ENCODE measurements at places on chromosomes 2 and 18. TPM values are rescaled to one million over a fixed set of nuclear protein-coding genes. Genes with fewer than 3 reads are reported as not detected.

- DNase-seq: no peak
Observed at GRCh38 chr2:227473806-227474205, 1.9 kb downstream of the AGFG1 start.

- no peak for DNase-seq
Observed at GRCh38 chr2:126880324-126880723, 18.4 kb upstream of the TEX51 start.

DNA sequence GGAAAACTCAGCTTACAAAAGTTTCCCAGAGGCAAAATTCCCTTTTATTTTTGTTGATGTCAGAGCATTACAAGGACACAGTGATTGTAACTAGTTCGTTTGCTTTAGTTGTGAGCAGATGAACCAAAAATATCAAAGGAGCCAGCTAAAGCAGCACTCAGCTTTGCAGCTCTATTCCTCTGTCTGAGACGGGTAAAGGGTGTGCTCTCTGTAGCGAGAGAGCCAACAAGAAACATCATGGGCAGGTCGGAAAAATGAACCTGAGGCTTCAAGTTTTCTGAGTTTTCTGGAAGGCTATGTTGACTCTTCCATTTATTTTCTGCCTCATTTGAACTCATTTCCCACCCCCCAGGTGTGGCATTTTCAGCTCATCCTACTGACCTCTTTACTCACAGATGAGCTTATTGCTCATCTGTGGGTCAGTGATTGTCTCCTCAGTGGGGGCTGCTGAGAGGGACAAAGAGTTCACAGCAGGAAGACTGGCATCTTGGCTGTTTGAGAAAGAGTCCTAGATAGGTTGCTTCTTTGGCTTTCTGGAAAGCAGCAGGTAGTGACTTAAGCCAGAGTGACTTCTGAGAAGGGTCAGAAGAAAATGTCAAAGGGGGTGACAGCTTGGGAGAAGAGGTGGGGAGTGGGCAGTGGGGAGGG, 66.6 kb upstream of the EPC2 start:
- DNase-seq: no peak

- no peak for DNase-seq
Observed at GRCh38 chr2:238872026-238872425, 24.1 kb downstream of the TWIST2 start.

CENPA gene
- 34.5 TPM for total RNA-seq

DNA sequence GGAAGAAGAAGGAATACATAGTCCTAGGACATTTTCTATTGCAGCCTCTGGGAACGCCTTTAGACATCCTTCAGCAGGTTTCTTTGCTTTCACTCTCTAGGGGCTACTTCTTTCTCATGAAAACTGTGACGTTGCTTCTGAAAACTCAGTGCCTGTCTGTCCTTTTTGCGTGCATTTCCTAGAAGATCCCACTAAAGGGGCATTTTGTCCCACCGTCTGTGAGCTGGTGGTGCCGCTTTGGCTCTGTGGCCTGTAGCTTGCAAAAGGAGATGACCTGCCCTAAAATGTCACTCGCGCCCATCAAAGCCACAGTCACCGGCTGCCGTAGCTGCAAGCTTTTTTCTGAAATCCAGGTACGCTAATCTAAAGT, 579 bp downstream of the STAT4 start:
- DNase-seq: no peak

DNA sequence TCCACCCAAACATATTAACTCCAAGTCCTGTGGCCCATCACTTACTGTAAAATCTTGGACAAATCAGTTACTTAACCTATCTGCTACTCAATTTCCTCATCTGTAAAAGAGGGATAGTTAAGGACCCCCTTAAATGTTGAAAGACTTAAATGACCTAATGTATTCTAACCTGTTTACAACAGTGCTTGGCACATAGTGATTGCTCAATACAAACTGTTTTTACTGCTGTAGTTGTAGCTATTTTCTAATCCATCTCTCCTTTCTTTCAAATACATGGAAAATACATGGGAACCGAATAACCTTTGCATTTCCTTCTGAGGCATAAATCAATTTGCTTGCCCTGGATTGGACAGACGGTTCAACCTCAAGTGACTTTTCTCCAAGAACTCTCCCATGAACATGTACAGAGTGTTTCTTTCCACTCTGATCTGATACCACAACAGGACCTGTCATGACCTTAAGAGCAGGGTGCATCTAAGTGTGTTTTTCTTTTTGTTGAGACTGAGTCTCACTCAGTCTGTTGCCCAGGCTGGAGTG, 2.7 kb downstream of the LNPK start:
- no peak for DNase-seq

DNA sequence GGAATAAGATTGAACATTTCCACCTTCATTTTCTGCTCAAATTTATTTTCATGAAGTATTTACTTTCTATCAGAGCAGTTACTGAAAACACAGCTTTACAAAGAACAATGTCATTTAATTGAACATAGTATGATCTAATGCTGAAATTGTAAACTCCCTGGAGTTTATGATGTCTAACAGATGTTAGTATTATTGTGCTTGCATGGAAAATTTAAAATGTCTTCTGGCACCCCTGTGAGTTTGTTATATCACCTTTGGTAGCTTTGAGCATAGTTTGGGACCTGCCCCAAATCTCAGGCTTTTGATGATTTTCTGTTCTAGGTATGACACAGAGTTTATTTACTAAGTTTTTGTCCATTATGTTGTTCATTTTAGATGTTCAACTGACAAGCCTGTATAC, 28.1 kb downstream of the FAM171B start:
- no peak for DNase-seq

GRCh38 chr2:100589527-100589926, 26.7 kb downstream of the PDCL3 start:
- DNase-seq: no peak

GRCh38 chr2:7601990-7602389, 684.8 kb downstream of the RNF144A start:
- no peak for DNase-seq

UPP2 gene
- total RNA-seq: not detected

DNA sequence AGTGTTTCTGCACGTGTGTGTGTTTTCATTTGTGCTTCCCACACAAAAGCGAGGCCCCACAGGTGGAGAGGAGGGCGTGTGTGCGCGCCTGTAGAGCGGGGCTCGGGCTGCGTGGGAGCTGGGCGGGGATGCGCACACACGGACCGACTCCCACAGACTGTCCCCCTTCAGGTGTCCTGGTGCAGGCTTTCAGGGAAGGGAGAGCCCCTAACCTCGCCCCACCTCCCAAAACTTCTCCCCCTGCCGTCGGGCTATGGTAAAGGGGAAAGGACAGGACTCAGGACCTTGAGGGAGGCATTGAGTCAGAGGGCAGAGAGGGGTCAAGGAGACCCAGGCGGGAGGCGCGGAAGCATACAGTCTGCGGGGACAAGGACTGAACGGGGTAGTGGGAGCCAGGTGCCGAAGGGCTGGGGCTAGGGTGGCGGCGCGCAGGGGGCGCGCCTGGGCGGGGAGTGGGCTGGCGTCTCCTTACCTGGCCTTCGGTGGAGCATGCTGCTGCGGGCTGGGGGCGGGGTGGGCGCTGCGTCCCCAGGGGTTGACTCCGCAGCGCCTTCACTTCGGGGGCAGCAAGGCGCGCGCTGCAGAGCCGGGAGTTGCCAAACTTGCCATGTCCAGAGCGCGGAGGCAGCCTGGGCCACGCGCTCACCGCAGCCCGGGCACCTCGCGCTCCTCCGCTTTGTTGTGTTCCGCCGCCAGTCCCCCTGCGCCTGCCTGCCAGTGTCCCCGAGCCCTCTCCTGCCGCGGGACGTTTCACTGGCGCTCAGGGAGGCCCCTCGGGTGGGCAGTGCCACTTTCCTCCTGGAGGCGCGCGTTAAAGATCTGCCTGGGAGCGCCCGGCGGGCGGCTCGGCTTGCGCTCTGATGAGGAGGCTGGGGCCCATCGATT, 302.0 kb downstream of the NCKAP5 start:
- peak; percentile 19 for DNase-seq

DNA sequence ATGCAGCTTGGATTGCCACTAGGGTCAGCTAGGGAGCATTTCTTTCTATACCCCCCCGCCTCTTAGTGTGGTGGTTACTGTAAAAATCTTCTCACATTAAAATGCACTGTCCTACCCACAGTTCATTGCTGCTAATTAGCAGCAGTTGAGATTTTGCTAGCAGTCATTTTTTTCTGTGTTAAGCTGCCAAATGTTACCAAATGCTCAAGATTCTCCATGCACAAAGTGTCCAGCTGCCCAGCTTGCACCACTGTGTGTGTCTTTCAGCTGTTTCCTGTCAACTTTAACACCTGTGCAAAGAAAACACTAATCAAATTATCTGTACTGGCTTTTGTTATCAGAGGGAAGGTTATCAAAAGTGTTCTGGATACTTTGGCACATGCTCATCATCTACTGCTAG, 679.3 kb downstream of the NR4A2 start:
- DNase-seq: no peak

DNA sequence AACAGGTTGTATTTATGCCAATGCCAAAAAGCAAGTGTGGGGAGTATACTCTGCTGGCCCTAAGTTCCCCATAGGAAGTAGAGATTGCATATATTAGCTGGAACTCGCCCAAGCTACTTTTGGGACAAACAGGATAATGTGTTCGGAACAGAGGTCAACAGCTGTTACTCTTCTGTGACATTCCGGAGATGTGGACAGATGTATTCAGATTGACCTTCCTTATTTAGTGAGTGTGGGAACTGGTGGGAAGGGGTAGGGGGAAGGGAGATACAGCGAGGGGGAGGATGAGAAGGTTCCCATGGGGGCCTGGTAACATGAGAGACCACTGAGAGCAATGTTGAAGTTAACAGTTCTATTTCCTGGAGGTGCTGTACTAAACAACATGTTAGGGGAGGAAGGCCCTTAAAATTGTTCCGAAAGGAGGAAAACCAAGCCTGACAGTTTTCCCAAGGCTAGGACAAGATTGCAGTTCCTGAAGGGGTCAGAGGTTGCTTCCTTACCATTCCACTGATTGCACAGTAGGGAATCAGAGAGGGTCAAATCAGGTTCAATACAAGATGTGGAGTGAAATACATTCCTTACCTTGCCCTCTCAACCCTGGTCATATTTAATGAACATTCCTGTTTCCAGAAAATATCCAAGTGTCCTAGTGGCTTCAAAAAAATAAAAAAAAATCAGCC, 14.3 kb upstream of the CD28 start:
- DNase-seq: no peak

DNA sequence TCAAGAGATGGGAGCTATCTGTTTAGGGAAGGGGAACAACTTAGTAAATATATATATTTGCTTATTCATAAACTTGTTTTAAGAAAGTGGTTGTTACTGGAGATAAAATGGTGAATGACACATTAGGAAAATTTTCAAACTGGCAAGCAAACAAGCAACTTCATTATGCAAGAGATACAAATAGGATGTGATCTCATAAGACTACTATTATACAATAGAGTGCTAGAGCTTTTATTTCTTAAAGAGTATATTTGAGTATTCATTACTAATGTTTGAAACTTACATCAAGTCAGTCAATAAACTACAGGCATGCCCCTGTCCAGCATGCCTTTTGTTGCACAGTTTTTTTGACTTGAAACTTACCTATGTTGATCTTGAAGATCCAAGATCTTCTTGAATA, 355.2 kb upstream of the KCNJ3 start:
- no peak for DNase-seq

- DNase-seq: no peak
Observed at GRCh38 chr2:105522645-105523044, 123.8 kb upstream of the FHL2 start.

- no peak for DNase-seq
Observed at GRCh38 chr2:9758741-9759140, 84.5 kb upstream of the TAF1B start.

GRCh38 chr2:24768601-24769000, 24.6 kb downstream of the PTRHD1 start:
- no peak for DNase-seq

HDAC4 gene
- 52.1 TPM for total RNA-seq

DNA sequence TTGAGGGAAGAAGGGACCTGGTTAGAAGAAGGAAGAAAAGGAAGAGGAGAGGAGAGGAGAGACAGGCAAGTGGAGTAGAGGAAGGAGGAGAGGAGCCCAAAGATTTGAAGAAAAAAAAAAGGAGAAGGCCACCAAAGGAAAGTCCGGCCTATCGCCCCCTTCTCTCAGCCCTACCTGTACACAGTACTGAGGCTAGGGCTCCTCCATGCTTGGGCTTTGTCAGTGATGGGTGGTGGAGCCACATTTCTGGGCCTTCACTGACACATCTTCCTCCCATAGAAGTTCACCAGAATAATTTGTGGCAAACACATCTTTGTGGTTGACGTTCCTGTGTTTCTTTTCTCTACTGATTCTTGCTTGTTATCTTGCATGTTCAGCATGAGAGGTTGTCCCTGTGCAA, 125.4 kb downstream of the DTNA start:
- DNase-seq: no peak

HOXD13 gene
- not detected for total RNA-seq

DNA sequence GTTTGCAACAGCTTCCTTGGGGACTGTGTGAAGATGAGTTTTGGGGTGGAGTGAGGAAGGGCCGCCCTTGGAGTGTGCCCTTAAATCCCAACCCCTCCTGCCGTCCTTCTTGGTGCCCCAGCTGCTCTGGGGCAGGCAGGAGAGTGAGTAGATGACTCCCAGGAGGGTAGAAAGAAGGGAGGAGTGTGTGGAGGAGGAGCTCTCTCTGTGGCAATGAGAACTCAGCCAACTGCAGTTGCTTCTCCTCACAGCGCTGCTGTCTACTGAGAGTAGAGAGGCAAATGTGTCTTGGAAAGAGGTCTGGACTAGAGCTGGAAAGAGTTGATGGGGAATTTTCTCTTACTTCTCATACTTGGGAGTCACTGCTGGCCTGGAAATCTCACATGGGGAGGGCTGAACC, 21.8 kb upstream of the SIX2 start:
- no peak for DNase-seq

SLC9A2 gene
- not detected for total RNA-seq

Measured in neural crest cell (in vitro differentiated cells).